ENCODE measurements at places on chromosomes 4 and X.

DNA sequence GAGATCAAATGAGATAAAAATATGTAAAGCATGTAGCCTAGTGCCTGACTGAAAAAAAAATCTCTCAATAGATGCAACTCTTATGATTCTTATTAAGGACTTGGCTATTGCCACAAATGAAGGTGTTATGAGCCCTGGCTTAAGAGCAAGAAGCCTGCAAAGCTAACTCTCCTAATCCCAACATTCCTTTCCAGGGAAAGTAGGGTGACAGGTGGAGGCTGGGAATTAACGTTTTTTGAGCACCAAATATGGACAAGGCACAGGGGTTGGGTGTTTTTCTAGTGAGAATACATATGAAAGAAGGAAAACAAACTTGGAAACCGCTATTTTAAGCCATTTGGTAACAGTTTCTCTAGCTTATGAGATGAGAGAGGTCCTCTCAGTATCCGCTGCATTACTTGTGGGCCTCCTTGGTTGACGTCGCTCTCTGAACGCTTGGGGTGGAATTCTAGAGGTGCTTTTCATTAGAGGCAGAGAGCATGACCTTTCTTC lies 2.4 kb downstream of the RHOH start:
- peak overlapping the region; percentile 99 for H3K4me3 ChIP-seq
- peaks cover 23% of the 10 kb centered on the region for H3K4me1 ChIP-seq
- no peaks in the 10 kb centered on the region for H3K27me3 ChIP-seq
- ATAC-seq = peak; percentile 11

GRCh38 chr4:986428-986878 lies 391 bp upstream of the IDUA start:
- H3K36me3 ChIP-seq = no peaks in the 10 kb centered on the region
- ATAC-seq = peak; percentile 52

- H3K27ac ChIP-seq = no peak overlapping the region
- peaks cover 8% of the 10 kb centered on the region for H3K4me1 ChIP-seq
- no peak overlapping the region for H3K4me3 ChIP-seq
Observed at GRCh38 chrX:37993837-37994619, 12.3 kb upstream of the SYTL5 start.

DNA sequence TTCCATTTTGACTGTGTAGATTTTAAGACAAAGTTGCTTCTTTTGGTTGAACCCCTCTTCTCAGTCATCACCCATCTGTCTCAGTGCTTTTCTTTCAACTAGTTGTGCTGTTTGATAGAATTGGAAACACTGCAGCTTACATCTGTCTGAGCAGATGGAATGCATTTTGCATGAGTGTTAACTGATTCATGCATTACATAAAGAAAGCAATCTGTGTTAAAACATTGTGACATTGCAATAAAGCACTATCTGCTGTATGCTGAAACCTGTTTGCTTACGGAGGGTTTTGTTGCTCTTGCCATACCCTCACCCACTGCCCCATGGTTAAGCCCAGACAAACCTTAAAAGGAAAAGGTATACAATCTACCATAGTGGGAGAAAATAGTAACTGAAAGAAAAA lies 47.4 kb downstream of the NRK start:
- H3K4me1 ChIP-seq = no peaks in the 10 kb centered on the region
- H3K36me3 ChIP-seq = no peaks in the 10 kb centered on the region
- no peak for ATAC-seq
- no peak overlapping the region for H3K27ac ChIP-seq
- no peaks in the 10 kb centered on the region for H3K27me3 ChIP-seq

- peaks cover 12% of the 10 kb centered on the region for H3K27me3 ChIP-seq
- H3K4me1 ChIP-seq = no peaks in the 10 kb centered on the region
- no peak for ATAC-seq
- no peak overlapping the region for H3K27ac ChIP-seq
- no peaks in the 10 kb centered on the region for H3K36me3 ChIP-seq
Observed at GRCh38 chrX:133005042-133005441, 46.6 kb upstream of the HS6ST2 start.

GRCh38 chrX:95318882-95319281 lies 1365.8 kb upstream of the DIAPH2 start:
- no peak for ATAC-seq
- no peak overlapping the region for H3K27ac ChIP-seq
- H3K4me3 ChIP-seq = no peak overlapping the region
- H3K4me1 ChIP-seq = no peaks in the 10 kb centered on the region
- H3K27me3 ChIP-seq = no peaks in the 10 kb centered on the region
- H3K36me3 ChIP-seq = no peaks in the 10 kb centered on the region

All from activated T-helper 17 cell treated with anti-CD3 and anti-CD28 coated beads, Interleukin-2, amount 50 U/mL, for 72 hours (primary cell).